ENCODE measurements at places on chromosomes 16 and 17.

GRCh38 chr16:67999985-68000384 lies 701 bp upstream of the DPEP2 start:
- DNase-seq: no peak

- DNase-seq: no peak
These were observed 84.6 kb downstream of the RMI2 start for GRCh38 chr16:11429823-11430222.

GRCh38 chr16:80231888-80232287 lies 308.9 kb upstream of the DYNLRB2 start:
- DNase-seq: peak; percentile 6

- no peak for DNase-seq
These were observed 9.2 kb upstream of the ITPRIPL2 start for GRCh38 chr16:19104607-19105006.

GRCh38 chr17:13931111-13931526 lies 138.2 kb upstream of the COX10 start:
- DNase-seq: no peak

GRCh38 chr17:43983515-43984411 lies 20.7 kb upstream of the NAGS start:
- DNase-seq: no peak

DNA sequence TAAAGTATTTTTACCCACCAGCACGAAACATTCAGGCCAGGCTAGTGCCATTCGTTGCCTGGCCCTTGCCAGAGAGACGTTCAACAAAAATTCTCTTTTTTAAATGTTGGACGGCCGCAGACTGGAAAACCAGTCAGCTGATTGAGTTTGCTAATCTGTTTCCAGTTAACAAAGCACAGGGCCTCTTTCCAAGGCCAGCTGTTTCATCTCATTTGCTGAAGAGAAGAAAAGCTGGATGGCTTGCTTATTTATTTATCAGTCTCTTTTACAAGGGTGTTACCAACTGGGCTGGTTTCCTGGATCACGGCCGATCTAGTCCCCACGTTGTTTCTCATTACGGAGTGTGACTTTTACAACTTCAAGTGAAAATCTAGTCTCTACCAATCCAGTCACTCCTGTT lies 418.7 kb upstream of the DYNLRB2 start:
- no peak for DNase-seq

DNA sequence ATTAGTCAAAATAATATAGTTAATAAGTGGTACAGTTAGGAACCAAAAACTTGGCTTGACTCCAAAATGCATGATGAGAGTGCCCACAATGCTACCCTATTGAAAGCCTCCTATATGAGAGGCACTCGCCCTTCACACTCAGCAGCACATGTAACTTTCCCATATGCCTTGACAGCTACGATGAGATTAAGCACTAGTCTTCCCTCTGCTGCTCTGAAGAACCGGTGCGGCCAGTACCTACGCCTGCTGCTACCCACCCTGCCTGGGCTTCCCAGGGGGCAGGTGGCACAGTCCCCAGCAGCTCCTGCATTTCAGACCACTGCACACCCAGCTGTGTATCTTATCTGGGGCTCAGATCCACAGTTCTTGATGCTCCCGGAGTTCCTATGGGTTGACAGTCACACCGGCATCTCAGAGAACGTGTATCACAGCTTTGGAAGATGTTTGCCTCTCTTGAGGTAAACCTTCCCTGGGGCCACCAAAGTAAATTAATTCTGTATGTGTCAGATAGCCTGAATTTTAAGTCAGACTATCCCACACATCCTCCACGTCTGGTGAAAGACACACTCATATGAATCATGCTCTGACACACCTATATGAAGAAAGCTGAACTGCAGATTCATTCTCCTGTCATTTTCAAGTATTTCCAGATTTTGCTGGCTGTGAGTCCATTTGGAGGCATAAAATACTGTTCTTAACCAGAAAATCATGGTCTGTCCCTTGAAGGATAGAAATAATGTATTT lies 77.8 kb downstream of the MYH10 start:
- peak; percentile 62 for DNase-seq

- no peak for DNase-seq
These were observed 208.8 kb downstream of the CCDC182 start for GRCh38 chr17:57536289-57536688.

DNA sequence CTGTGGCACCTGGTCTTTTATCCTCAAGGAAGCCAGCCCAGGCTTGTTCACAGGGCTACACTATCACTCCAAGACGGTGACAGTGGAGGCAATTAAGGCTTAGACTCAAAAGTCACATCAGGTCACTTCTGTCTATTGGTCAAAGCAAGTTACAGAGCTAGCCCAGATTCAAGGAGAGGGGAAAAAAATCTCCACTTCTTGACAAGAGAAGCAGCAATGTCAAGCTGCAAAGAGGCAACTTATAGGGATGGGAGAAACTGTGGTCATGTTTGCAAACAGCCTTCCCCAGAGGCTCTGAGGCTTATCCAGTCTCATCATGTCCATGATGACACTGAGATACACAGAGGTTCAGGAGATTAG lies 31.6 kb downstream of the SERPINF1 start:
- peak; percentile 38 for DNase-seq

DNA sequence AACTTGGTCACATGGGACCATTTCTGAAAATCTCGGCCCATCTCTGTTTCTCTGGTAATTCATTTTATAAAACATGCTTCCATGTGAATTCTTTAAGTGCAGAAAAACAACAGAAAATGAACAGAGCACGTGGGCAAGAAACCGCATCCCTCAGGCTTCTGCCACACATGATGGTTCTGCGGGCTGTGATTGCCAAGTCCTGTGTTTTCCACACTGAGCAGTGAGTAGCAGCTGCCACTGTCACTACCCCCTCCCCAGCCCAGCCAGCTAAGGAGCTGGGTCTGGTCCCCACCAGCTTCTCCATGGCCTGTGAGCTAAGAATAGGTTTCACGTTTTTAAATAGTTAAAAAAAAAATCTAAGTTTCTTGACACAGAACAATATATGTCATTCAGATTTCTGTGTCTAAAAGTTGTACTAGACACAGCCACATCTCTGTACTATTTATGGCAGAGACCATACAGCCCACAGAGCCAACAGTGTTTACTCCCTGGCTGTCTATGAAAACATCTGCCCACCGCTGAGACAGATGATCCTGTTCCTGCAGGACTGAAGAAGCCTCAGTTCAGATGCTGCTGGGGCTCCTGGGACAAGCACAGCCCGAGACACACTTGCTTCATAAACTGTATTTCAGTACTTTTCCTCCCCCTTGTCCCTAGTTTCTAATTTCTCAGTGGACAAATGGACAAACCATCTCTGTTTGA lies 41.5 kb downstream of the USP22 start:
- DNase-seq: no peak

- no peak for DNase-seq
These were observed at the start of gene CDH5 for GRCh38 chr16:66366433-66367299. TSS of gene CDH5 (plus strand) at chr16:66366691. CDS start at chr16:66379338, 12,647 bp downstream.

DNA sequence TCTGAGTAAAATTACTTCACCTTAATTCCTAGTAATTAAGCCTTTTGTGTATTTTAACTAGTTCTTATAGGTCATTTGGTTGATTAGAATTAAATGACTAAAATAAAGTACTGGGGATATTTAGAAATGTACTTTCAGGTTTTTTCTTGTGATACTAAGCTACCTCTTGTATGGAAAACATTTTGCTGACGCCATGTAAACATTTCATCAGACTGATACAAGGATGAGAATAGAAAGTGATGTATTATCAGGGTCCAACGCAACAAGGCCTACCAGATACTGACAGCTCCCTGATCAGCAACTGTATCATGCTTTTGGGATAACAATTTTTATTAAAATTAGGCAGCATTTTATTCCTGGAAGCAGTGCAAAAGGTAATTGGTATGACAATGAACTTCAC lies 1.7 kb downstream of the SMARCE1 start:
- DNase-seq: no peak

GRCh38 chr17:53335443-53335842 lies 487.3 kb upstream of the KIF2B start:
- no peak for DNase-seq

DNA sequence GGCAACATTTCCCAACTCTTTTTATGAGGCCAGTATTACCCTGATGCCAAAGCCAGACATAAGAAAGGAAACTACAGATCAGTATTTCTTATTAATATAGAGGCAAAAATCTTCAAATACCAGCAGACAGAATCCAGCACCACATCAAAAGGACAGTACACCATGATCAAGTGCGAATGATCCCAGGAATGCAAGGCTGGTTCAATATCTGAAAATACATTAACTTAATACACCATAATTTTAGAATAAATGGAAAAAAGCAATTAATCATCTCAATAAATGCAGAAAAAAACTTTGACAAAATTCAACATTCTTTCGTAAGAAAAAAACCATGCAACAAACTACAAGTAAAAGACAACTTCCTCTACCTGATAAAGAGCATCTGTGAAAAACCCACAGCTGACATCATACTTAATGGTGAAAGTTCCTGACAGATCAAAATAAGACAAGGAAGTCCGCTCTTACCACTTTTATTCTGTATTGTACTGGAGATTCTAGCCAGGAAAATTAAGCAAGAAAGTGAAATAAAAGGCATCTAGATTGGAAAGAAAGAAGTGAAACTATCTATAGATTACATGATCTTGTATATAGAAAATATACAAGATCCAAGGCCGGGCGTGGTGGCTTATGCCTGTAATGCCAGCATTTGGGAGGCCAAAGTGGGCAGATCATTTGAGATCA lies 26.4 kb upstream of the MAPK3 start:
- no peak for DNase-seq

DNA sequence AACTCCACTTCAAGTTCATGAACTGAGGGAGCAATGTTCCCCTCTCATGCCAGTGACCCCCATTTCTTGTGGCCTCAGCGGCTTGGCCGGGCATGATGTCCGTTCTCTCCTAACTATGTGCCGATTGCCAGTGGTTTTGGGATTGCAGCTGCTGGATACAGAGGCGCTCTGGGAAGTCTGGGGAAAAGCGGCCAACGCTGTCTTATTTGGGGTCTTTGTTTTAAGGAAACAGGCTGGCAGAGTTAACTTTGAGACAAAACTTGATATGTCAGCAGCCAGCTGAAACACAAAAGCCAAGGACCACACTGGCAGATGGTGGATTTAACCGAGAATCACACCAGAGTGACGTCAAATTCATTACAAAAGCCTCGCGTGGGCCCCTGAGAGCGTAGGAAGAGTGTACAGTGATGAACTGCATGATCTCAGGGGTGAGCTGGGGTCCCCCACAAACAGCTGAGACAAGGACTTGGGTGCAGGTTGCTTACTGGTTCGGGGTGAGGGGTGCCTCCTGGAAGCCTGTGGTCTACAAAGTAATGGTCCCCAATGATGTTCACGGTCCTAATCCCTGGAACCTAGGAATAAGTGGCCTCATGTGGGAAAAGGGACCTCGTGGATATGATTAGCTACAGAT lies 180.4 kb downstream of the IRF8 start:
- DNase-seq: no peak

DNA sequence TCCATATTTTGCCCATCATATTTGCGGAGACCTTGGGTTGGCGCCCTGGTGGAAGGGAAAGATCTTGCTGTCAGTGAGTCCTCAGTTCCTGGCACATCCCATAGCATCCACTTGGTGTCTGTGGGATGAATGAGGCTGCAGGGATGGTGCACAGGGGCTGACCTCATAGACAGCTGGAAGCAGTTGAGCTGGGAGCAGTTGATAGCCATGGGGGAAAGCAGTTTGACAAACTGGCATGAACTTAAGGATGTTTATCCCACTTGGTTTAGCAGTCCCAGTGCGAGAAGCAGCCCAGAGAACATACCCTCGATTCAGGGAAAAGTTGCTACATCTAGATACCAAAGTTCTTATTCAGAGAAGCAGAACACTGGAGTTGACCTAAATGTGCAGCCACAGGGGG lies 80.7 kb downstream of the SNX29 start:
- no peak for DNase-seq

- DNase-seq: no peak
These were observed 102.3 kb downstream of the NPIPB11 start for GRCh38 chr16:29304251-29304650.

DNA sequence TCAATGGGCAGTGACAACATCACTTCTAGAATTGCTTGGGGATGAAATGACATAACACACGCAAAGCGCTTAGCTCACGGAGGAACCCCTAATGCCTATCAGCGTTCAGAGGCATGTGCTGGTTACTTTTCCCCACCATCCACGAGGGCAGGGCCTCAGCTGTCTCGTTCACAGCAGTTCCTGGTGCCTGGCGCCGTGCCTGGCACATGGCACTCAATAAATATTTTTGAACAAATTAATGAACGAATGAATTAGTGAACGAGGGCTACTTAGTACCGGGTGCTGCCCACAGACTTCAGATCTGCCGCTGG lies 14.1 kb upstream of the CIBAR2 start:
- no peak for DNase-seq

GRCh38 chr17:17235212-17236174 lies 1.5 kb downstream of the FLCN start:
- DNase-seq: no peak

- no peak for DNase-seq
These were observed 6.6 kb downstream of the C16orf95 start for GRCh38 chr16:87310610-87311009.

GRCh38 chr17:205148-205669 lies 23.8 kb upstream of the DOC2B start:
- DNase-seq: no peak

DNA sequence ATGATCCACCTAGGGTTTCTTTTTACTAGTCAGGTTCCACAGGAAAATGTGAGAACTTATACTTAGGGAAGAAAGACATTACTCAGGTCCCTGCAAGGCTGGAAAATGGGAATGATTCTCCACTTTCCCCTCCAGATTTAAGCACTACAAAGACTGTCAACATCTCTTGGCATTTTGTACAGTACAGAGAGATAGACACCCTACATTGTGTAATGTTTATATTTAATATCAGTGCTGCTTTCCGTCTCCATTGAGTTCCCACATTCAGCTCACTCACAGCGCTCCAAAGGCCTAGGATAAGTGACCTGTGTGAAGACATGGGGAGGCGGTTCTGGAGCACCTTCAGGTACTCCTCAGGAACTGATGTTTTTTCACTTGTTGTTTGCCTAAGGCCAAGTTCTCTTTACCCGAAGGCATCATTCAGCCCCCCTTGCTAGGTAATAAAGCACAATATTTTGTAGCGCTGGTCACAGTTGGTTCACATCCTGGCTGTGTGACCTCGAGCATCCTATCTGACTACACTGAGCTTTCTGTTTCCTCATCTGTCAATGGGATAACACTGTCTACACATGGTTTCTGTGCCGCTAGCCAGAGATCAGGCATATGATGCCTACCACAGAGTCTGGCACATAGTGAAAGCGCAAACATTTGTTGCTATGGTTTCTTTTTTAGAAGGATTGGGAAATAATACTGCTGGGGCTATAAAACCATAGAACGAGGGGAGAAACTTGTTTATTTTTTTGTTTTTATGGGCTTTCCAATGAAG lies 226.6 kb downstream of the ZFHX3 start:
- no peak for DNase-seq
